ENCODE measurements at places on chromosomes 6 and 20.

DNA sequence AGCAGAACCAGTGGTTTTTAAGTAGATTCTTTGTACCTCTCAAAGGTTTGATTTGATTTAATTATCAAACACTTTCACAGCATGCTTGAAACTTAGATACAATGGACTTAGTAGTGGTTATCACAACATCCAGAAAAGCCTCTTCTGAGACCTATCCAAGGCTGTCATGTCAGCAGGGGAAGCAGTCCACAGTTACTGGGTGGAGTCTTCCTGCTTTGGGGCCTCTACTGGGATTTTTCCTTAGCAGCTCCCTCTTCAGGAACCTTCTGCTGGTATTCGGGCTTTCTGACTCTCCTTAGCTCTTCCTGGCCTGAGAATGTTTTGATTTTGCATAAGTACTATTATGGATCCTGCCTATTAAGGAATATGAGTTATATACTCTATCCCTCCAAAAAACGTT, 36.0 kb downstream of the ARFGEF2 start:
- no peak for DNase-seq

GRCh38 chr20:6744180-6744579, 23.3 kb upstream of the BMP2 start:
- no peak for DNase-seq

- DNase-seq, result no peak
Measured at GRCh38 chr20:6579824-6580223, 187.7 kb upstream of the BMP2 start.

- no peak for DNase-seq
Measured at GRCh38 chr20:32304131-32304746, 26.8 kb downstream of the KIF3B start.

- DNase-seq, result no peak
Measured at GRCh38 chr6:121730616-121731015, 295.2 kb downstream of the GJA1 start.

GRCh38 chr6:140153703-140154102, 779.3 kb upstream of the CITED2 start:
- DNase-seq, result no peak

DNA sequence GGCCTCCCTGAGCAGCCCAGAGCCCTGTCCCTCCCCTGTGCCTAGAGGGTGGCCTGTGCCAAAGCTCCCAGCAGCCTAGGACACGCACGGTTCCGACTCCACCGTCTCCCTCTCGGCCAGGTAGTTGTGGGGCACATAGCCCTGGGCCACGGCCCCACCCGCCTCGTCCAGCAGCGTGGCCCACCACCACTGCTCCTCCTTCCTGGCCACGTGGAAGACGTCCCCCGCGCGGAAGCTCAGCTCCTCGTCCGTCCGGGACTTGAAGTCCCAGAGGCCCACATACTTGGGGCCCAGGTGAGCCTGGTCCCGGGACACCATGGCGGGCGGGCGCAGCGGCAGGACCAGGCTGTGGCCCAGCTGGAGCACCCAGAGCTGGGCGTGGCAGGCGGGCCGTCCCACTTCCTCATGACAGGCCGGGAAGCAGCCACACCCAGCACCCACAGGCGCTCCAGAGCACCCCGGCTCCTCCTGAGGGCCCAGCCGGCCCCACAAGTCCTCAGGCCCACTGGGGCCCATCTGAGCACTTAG, at the start of gene PTK6:
Gene PTK6, minus strand, starts transcription at position 380 of the 528 bp plus-strand sequence. Its CDS starts 62 bp downstream, at position 318.
- peak; percentile 67 for DNase-seq

DNA sequence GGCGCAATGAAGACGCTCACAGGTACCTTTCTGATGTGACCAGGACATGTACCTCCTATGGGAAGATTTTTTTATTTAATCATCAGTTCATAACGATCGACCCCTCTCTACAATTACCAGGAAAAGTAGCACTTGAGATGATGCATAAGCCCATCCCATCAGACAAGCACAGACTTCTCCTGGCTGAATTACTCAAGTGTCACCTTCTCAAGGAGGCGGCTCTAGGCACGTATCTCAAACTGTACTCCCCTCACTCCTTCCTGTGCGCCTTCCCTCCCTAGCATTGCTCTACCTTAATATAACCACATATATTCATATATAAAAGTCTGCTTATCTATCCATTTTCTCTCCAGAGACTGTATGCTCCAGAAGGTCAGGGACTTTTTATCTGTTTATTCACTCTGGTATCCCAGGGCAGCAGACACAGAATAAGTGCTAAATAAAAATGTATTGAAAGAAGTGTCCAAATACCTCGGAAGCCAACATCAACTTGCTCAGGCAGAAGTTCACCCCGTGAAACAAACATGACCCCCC, 71.5 kb downstream of the CNKSR3 start:
- no peak for DNase-seq

GRCh38 chr6:113018351-113019151, 671.4 kb downstream of the RFPL4B start:
- no peak for DNase-seq

- DNase-seq, result no peak
Measured at GRCh38 chr6:53010504-53010903, 15.4 kb upstream of the GSTA4 start.

DNA sequence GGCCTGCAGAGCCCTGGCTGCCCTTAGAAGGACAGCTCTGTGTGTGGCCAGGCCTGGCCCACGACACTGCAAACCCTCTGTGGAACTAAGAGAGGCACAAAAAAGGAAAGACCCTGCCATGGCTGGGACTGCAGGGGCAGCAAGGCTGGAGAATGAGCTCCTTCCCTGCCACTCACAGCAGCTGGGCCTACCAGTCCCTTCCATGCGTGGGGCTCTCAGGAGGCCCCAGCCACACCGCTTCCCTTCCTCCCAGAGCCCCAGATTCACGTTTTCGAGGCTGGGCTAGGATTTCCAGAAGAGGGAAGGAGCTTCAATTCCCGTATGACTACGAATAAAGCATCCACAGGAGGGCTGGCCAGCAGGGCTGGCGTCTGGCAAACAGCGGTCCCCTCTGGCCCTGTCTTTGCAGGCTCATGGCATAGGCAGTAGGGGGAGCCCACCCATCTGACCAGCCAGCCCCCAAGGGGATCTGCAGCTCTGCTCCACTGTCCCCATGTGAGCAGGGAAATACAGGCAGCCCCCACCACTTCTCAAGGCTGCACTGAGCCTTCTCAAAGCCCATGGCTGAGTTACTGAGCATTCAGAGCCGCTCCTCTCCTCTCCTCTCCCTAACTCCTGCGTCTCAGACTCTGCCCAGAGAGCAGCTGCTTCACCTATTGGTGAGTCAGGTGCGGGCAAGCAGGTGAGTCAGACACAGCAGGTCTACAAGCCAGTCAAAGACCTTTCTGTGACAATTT, 53.1 kb downstream of the NINL start:
- DNase-seq, result no peak

DNA sequence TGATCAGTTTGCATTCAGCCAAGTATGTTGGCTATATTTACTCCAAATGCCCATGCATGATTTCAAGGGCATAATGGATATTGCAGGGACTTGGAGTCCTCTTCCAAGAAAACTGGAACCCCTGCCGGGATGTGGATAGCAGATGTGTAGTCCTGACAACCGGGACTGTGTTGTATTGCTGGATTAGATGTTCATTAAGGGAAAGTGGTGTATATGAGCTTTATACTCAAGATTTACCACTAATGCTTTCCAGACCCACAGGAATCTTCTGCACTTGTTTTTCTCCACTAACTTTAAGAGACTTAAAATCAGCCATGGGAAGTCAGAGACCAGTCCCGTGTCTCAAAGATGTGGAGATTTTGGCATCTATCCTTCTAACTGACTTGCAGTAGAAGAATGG, 770.9 kb downstream of the HDGFL1 start:
- no peak for DNase-seq

- DNase-seq, result no peak
Measured at GRCh38 chr20:44532259-44532980, 10.6 kb upstream of the SERINC3 start.

DNA sequence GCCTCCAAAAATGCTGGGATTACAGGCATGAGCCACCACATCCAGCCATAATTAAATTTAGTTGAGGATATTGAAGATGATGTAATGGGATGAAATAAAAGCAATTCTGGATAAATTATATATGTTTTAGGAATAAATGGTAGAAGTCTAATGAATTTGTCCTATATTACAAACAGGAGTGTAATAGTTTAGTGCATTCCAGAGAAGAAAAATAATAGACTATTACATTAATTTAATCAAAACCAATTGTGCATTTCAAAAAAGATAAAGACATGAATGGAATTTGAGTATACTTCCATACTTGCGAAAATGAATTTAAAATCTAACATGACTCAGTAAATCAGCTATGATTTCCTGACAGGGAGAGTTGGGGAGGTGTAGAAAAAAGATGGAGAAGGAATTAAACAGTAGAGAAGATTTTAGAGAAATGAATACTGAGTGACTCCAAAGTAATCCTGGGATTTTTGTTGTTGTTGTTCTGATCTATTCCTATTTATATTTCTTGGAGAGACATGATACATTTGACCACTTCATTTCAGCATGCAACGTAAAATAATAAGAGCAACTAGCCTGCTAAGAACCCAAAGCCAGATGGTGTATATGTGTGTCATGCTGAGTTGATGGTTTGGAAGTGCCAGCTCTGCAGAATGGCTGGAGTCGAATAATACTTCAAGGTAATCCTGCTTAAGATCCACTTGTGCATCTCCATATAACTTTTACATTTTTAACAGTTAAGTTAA, 67.4 kb downstream of the AIG1 start:
- no peak for DNase-seq

- no peak for DNase-seq
Measured at GRCh38 chr20:62002882-62003480, 62.7 kb downstream of the TAF4 start.

GRCh38 chr6:97497713-97498331, 214.8 kb upstream of the MMS22L start:
- DNase-seq, result peak; percentile 76

DNA sequence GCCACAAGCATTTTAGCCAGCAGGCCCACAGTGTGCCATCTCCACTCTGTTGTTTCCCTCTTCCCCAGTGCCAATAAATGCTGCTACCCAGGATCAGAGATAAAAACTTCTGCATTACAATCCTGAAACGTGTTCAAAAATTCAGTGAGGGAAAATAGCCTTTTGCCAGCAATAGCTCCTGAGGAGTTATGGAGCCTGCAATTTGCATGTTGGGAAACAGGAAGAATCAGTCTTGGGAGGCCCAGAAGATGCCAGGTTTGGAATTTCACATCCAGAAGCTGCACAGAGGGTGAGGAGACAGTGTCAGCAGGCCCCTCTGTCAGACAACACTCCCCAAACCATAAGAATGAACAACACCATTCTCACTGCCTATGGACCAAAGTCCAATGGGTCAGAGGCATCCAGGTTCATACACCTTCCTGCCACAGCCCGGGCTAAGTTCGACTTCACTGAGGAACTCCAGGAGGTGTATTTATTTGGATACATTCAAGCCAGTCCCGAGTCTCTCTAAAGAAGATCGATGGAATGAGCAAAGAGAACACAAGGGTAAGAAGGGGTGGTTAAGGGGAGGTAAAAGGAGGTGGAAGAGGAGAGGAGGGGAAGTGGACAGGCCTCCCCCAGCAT, 20.8 kb downstream of the RRBP1 start:
- no peak for DNase-seq

DNA sequence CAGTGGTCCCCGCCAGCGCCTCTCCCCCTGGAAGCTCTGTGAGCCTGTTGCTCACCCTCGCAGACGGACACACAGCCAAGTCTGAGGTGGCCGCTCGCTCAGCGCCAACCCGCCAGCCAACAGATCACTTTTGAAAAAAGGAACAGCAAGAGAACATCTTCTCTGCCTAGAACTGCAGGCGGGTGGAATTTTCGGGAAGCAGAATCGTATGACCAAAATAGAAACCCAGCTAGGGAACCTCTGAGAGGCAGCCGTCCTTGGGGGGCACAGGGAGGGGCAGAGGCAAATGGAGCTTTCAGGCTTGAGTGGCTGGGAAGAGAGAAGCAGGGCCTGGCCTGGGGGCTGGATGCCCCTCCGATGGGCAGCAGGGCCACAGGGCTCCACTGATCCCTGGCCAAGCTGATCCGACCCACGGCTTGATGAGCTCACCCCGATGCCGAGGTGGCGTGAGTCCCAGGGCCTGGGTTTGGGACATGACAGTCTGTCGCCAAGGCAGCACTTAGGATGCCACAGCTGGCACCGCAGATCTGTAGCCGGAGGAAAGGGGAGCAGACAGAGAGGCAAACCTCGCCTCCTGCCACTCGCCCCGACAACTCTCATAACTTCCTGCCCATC, 9.8 kb downstream of the NFATC2 start:
- DNase-seq, result peak; percentile 44

- DNase-seq, result no peak
Measured at GRCh38 chr6:166584853-166585429, 1.5 kb downstream of the RAMACL start.

GRCh38 chr20:25097498-25097897, 15.6 kb upstream of the VSX1 start:
- no peak for DNase-seq

DNA sequence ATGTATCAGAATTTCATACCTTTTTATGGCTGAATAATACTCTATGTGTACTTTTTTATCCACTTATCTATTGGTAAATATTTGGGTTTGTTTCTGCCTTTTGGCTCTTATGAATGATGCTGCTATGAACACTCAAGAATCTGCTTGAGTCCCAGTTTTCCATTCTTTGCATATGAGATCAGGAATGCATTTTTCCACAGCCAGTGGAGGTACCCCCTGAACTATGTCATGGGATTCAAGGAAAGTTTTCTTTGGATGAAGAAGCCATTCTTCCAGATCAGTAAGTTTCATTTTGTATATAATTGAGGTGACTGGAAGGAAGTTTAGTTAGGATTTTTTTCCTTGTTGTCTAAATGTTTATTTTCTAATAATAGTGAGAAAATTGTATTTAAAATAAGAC, 40.9 kb downstream of the NKX2-4 start:
- DNase-seq, result no peak

- DNase-seq, result peak; percentile 87
Measured at GRCh38 chr6:41531591-41532582, 14.3 kb upstream of the FOXP4 start.

GRCh38 chr20:21394551-21394950, 2.8 kb downstream of the NKX2-4 start:
- DNase-seq, result no peak

DNA sequence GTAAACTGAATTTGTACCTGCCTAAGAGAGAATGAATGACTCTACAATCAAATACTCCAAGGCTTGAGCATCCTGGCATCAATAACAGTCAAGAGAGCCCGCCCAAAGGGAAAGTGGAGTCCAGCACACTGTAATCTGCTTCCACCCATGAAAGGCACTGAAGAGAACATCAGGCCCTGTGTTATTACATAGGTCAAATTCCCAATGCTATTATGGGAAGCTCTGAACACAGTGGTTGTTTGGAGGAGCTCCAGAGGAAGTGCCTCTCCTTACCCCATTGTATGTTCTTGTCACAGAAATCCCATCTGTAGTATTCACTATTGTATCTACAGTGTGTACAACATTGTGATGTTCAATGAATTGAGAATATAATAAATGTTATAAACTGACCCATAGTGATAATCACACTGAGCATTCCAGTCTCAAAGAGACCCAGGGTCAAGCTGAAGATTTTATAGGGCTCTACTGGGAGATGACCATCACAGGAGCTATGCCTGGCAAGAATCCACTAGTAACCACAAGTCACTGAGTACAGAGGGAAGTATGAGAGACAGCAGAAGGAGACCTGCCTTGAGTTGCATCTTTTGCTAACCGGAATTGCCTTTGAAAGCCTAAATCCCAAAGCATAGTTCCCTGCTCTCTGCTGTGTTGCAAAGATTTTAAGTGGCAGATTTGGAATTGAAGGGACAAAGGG, 446.7 kb downstream of the GJA1 start:
- no peak for DNase-seq

- peak; percentile 27 for DNase-seq
Measured at GRCh38 chr20:3406481-3407039, 909 bp downstream of the DNAAF9 start.
